ENCODE measurements at places on chromosomes 2 and 18. TPM values are rescaled to one million over a fixed set of nuclear protein-coding genes. Genes with fewer than 3 reads are reported as not detected.

The AGXT gene
- not detected for total RNA-seq

The EGR4 gene
- total RNA-seq: not detected

The FLACC1 gene
- total RNA-seq: 0.84 TPM

The ESPNL gene
- total RNA-seq: not detected

GRCh38 chr2:109230941-109231420, 102.0 kb downstream of the SH3RF3 start:
- DNase-seq: peak; percentile 53

DNA sequence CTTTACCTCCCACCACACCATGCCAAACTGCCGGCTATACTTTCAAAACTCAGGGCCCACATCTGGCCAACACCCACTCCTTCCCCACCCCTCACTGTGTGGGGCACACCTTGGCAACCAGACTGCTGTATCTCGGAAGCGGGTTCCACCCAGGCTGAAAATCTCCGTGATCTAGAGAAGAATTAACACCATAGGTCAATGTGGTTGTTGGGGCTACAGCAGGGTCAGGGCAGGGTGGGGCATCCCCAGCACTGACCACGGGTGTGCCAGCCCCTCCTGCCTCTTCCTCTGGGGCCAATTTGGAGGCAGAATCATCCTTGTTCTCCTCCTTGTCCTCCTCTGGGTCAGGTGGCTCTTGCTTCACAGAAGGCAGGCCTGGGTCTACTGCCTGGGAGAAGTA, 6.3 kb upstream of the CFAP53 start:
- DNase-seq: no peak

DNA sequence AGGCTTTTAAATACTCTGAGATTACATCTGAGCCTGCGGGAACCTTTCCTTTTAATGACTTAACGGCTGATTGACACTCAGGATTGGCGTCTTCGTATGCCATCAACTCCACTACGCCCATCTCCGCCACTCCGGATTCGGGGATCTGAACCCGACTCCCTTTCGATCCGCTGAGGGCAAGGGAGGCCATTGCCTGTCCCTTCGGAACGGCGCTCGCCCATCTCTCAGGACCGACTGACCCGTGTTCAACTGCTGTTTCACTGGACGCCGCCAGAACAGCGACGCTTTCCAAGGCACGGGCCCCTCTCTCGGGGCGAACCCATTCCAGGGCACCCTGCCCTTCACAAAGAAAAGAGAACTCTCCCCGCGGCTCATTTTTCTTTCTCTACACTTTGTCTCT, 90.4 kb downstream of the PID1 start:
- DNase-seq: no peak

DNA sequence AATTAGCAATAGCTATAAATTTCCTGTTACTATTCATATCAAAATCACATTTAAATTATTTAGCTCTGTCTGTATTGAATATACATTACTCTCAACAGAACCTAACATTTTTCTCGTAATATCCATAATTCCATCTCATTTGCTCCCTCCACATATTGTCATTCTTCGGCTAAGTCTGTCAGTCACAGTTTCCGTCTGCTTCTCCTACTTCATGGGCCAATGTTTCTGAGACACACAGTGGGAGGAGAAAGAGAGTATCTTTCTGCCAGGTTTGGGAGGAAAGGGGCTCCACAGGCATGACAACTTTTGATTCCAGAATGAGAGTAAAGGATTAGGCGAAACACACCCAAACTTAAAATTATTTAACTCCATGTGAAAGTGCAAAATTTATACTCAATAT, 273.1 kb upstream of the SMIM21 start:
- DNase-seq: no peak

GRCh38 chr2:233513953-233514655, 52.5 kb downstream of the USP40 start:
- DNase-seq: peak; percentile 2

DNA sequence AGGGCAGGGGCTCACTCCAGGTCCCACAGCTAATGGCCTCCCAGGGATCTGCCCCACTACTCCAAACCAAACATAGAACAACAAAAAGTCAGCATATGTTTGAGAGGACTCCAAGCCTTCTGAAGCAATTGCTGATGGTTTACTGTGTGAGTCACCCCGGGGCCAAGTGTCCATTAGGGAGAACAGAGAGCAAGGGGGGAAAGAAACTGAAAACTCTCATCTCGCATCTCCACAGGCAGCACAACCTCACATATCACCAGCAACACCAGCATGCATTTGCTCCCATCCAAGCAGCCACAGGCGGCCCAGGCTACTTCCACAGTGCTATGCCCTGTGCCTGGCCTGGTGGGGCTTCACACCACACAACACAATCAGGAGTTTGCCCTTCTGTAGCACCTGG, 39.1 kb downstream of the CYRIA start:
- peak; percentile 43 for DNase-seq

GRCh38 chr2:30899516-30900054, 92.3 kb upstream of the CAPN13 start:
- DNase-seq: no peak

DNA sequence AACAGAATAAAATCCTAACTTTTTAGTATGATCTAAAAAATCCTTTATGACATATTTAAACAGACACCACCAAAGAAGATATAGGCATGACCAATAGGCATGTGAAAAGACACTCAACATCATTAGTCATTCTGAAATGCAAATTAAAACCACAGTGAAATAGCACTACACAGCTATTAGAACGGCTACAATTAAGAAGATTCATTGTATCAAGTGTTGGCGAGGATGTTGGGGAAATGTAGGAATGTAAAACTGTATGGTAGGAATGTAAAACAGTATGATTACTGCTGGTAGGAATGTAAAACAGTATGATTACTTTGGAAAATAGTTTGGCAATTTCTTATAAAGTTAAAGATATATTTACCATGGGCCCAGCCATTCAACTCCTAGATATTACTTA, 253.3 kb upstream of the TCF4 start:
- DNase-seq: no peak

- DNase-seq: no peak
These were observed 216.1 kb downstream of the TTC32 start for GRCh38 chr2:19685731-19686130.

Data from dermis blood vessel endothelial cell (primary cell).